ENCODE measurements at places on chromosomes 13 and 19.

DNA sequence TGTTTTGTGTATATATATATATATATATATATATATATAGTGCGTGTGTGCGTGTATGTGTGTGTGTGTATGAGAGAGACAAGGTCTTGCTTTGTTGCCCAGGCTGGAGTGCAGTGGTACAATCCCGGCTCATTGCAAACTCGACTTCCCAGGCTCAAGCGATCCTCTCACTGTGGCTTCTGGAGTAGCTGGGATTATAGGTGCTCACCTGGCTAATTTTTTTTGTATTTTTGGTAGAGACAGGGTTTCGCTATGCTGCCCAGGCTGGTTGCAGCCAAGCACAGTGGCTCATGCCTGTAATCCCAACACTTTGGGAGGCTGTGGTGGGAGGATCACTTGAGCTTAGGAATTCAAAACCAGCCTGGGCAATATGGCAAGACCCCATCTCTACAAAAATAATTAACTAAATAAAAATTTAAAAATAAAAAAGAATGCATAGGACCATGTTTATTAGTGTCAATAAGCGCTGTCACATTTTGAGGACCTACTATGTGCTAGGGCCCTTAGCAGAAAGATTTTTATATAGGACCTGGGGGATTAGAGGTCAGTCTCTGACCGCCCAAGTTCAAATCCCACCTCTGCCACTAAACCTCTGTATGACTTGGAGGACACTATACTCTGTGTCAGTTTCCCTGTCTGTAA, 1.8 kb downstream of the PVR start:
- no peak for DNase-seq

- no peak for DNase-seq
Measured at GRCh38 chr19:50833117-50833801, at the start of gene KLK15. TSS of gene KLK15 (minus strand) at chr19:50833574. CDS start at chr19:50831492, 2,082 bp downstream.

DNA sequence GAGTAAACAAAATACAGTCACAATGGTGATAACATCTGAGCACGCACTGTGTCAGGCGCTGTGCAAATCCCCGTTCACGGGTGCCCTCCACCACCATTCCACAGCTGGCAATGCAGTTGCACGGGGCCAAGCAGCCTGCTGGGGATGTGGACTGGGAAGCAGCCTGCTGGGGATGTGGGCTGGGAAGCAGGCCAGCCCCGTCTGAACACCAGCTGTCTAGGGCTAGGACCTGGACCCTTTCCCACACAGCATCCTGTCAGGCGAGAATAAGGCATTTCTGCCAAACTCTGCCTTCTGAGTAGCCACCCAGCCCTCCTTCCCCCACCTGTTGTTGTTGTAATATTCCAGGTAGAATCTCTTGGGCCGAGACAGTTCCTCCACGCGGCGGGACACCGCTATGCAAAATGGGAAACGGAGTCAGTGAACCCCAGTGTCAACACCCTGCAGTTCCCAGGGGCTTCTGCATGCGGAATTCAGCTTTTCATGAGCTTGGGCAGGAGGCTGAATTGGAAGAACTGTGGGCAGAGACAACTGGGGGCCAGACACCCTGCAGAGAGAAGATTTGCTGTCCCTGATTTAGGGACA, 27.8 kb upstream of the MIER2 start:
- DNase-seq = no peak

GRCh38 chr13:38606699-38607535, 80.0 kb upstream of the FREM2 start:
- DNase-seq = no peak

GRCh38 chr19:6788896-6789295, 16.4 kb downstream of the VAV1 start:
- DNase-seq = no peak

DNA sequence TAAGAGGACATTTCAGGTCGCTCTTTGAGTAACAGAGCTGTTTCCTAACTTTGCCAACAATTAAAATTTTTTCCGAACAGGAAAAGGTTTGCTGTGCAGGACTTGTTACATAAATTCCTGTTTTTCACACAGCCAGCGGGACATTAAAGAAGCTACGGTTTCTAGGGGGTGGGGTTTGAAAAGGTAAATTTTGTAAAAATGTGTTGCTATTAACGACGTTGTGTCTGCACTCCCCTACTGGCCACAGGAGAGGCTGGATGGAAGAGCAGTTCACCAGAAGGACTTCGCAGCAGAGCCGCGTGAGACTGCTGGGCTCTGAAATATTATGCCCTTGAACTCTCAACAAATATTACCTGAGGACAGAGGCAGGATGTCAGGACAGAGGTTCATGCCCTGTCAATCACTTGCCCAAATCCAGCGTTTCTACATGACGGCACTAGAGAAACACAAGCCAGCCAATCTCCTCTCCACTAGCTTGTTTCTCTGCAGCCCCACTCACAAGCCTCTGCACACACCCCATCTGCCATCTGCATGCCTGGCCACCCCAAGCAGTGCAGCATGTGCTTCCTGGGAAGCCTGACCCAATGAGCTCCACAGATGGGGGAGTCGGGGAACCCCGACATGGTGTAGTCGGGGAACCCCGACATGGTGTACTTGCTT, 102.0 kb downstream of the FOXO1 start:
- no peak for DNase-seq

DNA sequence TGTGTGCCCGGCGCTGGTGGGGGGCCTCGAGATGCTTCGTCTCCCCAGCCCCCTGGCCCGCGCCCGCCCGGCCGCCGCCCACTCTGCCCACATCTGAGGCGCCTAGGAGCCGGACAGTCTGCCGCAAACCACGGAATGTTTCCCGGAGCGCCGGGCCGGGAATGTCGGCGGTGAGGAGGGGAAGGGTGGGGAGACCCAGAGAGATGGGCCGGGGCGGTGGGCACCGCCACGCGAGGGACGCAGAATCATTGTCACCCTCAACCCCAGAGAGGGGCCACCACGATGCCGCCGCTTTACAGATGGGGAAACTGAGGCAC, 46.1 kb upstream of the NFIC start:
- DNase-seq = no peak

DNA sequence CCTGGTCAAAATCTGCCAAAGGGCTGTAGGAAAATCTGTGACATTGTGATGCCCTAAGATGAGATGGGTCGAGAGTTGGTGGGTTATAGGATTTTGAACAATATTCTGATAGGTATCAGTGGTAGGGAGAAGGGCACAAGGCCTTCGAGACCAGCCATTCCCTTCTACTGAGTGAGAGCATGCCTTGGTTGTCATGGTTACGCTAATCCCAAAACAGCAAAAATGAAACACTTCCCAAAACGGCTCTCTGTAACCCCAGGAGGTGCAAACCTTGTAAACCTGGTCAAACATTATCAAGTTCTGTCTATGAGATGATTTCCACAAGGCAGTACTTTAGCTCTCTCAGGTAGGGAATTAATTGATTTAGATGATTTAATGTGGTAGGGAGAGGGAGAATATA, 158.7 kb upstream of the RNF113B start:
- DNase-seq = no peak

GRCh38 chr13:45108716-45109101, 11.6 kb upstream of the GTF2F2 start:
- DNase-seq = no peak

DNA sequence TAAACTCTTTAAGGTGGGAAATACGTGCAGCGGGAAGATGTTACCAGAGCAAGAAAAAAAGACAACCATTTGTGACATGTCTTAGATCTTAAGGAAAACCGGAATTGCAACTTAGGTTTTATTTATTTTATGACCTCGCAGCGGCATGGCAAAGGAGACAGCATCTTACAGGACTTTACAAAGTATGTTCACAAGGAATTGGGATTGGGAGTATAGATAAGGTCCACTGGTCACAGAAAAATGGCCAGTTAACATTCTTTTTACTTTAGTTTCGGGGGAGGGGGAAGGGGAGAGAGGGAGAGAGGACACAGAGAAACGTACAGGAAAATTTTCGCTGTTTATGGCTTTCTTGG, 104.5 kb upstream of the DIAPH3 start:
- no peak for DNase-seq

DNA sequence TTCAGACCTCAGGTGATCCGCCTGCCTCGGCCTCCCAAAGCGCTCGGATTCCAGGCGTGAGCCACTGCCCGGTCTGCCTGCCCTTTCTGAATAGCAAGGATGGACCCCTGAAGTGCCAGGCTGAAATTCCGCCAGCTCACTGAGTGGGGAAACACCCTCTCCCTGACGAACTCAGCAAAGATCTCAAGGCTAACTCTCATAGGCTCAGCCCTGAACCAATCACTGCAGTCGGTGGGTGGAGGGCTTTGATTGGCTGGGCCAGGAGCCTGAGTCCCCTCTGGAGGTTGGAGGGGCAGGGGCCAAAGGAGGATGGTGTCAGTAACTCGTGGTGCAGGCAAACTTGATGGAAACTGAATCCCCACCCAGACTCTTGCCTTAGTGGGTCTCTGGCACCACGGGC, 11.2 kb upstream of the COMP start:
- no peak for DNase-seq

GRCh38 chr13:37492075-37492474, 106.5 kb downstream of the POSTN start:
- DNase-seq = no peak

DNA sequence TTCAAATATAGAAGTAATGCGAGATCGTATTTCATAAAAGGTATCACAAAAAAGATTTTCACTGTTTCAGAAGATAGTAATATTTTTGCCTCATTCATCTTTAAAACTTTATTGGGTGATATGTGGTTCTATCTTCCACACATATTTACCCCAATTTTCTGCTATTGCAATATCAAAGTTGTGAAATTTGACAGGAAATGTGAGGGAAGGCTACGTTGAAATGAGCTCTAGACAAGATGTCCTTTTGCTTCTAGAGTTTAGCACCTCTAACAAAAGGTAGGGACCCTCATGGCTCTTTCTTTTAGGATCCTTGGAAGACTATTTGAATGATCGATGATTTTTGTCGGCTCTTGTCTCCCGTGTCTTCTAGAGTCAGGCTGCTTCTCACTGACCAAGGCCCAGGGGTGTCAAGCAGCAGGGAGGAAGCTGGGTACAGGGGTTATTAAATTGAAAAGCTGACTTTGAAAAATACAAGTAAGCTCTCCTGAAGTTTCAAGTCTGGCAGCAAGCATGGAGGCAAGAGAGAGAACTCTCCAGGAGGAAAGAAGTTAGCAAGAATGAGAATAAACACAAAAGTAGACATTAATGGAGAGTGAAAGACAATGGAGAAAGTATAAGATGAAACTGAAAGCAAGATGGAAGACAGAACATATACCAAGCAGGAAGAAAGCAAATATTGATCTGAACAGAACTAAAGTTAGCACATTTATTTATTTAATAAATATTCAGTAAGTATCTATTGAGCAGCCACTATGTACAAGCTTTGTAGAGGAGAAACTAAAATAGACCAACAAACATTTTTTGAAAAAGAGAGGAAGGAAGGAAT, 73.4 kb downstream of the RUBCNL start:
- DNase-seq = no peak

DNA sequence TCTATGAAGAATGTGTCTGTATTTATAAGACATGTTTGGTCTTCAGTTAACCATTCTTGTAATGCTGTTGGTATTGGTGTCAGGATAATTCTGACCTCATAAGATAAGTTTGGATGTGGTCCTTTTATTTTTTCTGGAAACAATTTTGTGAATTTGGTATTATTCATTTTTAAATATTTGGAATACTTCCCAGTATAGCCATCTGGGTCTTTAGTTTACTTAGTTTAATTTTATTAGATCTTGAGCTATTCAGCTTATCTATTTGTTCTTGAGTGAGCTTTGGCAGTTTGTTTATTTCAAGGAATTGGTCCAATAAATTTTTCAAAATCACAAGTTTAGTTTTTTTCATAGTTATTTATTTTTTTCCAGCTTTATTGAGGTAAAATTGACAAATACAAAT, 335.4 kb upstream of the PCDH20 start:
- no peak for DNase-seq

DNA sequence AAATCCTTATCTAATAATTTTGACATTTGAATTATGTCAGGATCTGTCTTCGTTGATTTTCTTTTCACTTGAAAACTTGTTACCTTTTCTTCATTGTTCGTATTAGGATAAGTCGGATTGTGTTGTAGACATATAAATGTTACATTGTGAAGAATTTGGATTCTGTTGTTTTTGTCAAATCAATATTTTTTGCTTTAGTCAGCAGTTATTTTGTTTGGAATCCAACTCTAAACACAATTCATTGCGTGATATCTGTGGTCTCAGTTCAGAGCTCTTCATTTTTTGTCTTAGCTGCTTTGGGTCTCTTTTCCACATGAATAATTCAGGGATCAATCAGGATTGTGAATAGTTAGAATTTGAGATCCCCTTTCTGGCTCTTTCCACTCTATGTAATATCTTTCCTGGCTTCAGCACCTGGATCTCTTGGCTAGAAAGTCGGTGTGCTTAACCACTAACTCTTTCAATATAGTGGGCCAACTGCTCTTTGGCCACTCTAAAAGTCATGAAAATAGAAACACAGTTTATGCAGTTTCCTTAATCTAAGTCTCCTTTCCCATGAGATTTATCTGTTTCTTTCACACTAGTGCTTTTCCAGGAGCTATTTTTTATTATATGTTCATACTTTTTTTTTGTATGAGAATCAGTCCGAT, 2494.2 kb upstream of the PCDH20 start:
- no peak for DNase-seq

DNA sequence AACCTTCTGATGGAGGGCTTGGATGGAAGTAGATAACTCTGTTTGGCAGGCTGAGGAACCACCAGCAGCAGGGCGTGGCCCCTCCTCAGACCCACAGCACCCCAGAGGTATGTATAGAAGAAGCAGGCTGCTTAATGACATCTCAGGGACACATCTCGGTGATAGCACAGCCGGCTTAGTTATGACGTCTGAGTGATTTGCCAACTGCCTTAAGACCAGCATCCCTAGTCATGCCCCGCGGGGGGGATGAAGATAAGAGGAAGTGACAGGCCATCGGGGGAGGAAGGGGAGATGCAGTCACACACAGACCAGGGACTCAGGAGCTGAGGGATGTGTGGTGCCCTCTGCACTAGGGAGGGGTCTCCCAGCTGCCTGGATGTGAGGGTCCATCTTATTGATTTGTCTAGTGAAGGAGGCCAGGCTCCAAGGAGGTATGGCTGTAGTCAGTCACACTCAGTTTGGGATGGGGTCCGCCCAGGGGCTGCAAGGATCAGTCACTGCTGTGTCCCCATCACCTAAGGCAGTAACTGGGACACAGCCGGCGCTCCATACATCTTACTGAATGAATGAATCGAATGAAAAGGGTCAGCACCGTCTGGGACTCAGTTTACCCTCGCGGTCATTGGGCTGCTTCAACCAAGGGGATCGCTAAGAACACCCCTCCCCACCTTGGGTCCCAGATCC, 19.2 kb upstream of the ERCC1 start:
- no peak for DNase-seq

DNA sequence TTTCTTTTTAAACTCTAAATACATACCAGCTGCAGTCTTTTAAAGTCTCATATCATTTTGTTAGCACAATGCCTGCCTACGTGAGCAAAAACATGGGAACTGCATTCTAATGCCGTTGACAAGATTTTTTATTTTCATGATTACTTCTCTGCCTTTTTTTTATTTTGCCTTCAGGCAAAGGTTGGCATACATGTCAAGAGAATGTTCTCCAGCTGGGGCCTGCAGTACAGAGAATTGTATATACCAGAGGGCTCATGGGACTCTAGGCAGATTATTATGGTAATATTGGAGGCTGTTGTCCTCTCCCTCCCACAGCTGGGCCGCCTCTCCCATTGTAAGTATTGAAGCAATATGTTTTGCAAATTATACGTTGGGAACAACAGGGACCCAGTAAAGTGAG, 53.9 kb upstream of the OBI1 start:
- DNase-seq = no peak
